Left hindlimb (tissue), 1 donor: ENCODE measurements at places on chromosomes 7 and 10.

DNA sequence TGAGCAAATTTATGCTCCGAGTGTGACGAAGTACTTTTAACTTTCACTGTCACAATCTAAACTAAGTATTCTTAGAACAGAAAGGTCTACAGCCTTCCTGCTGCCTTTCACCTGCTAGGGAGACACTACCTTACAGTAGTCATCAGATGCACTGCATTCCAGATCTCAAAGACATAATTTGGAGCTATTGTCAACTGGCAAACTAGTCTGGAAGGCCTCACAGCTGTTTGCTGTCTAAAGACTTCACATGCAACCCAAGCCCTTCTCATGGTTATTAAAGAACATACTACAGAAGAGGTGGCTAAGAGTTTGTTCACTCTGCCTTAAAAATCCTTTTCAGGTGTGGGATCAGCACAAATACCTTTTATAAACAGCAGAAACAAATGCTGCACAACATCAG is 91.8 kb upstream of the KCNIP2 start:
- DNase-seq = no peak

- DNase-seq = no peak
Measured at GRCh38 chr10:69578508-69578991, 5.3 kb upstream of the NEUROG3 start.

DNA sequence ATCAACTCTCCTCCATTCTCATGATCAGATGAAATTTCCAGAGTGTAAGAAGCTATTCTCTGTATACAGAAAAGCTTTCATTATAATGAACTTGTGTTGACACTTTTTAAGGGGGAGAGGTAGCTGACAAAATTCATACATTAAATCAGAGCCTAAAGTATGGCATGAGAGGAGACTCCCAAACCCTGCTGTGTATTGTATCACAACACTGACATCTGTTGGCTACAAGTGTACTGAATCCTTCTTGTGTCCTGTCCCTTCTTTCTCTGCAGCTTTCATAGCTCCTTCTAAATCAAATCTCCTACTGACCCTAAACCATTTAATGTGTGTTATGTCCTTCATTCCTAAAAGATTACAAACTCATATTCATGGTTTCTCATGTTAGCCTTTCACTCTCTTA is 70.9 kb downstream of the GCC1 start:
- no peak for DNase-seq

DNA sequence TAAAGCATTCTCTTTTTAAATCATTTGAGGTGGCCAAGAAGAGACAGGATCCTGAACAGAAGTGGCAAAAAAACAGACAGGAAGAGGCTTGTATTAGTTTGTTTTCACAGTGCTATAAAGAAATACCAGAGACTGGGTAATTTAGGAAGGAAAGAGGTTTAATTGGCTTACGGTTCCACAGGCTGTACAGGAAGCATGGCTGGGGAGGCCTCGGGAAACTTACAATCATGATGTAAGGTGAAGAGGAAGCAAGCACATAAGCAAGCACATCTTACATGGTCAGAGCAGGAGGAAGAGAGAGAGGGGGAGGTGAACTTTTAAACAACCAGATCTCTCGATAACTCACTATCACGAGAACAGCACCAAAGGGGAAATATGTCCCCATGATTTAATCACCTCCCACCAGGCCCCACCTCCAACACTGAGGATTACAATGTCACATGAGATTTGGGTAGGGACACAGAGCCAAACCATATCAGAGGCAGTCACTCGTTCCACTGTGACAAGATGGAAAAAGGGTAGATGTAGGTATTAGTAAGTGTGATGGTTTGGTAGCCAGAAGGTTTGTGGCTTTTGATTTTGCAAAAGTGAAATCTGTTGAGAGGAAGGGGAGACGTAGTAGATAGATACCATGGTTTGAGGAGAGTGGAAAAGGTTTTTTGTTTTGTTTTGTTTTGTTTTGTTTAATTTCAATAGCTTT is 5.1 kb downstream of the MSRB2 start:
- DNase-seq = no peak

DNA sequence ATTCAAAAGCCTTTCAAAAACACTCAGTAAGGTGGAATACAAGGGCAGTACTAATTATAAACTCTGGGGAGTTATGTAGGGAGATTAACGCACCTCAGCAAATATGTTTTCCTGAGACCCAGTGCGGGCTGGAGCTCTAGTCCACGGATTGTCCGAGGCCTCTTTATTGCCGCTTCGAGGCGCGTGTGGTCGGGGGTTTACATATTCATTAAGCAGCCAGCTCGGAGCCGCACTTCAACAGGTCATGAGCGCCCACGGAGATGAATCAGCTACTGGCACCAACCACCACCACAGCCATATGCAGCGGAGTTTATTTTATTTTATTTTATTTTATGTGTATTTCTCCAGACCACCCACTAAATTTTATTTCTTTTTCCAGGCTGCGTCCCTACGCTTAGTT is 195.9 kb upstream of the ADARB2 start:
- no peak for DNase-seq

GRCh38 chr10:122648599-122649428 is 50.8 kb downstream of the C10orf120 start:
- DNase-seq = no peak

DNA sequence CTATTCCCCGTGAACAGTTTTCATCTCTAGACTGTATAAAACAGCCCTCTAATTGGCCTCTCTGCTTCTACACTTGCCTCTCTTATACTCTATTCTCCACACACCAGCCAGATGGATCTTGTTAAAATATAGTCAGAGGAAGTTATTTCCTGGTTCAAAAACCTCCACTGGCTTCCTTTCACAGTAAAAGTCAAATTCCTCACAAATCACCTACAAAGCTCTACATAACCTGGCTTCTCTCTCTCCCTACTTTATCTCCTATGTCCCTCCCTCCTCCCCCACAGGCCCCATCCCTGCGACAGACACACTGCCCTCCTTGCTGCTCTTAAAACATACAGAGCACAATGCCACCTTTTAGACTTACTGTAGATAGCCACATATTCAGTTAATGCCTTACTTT is 60.1 kb downstream of the TPK1 start:
- no peak for DNase-seq

DNA sequence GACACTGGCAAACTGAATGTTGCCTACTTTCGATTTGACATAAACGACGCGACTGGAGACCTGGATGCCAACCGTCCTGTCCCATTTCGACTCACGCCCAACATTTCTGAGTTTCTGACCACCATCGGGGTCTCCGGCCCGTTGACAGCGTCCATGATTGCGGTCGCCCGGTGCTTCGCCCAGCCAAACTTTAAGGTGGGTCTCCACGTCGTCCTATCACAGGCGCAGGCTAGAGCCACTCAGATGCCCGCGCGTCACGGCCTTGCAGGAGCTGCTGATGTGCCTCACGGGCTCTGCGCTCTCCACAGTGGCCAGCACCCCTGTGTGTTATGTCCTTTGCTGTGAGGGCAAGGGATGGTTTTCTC is 132.6 kb downstream of the SMURF1 start:
- DNase-seq = no peak

DNA sequence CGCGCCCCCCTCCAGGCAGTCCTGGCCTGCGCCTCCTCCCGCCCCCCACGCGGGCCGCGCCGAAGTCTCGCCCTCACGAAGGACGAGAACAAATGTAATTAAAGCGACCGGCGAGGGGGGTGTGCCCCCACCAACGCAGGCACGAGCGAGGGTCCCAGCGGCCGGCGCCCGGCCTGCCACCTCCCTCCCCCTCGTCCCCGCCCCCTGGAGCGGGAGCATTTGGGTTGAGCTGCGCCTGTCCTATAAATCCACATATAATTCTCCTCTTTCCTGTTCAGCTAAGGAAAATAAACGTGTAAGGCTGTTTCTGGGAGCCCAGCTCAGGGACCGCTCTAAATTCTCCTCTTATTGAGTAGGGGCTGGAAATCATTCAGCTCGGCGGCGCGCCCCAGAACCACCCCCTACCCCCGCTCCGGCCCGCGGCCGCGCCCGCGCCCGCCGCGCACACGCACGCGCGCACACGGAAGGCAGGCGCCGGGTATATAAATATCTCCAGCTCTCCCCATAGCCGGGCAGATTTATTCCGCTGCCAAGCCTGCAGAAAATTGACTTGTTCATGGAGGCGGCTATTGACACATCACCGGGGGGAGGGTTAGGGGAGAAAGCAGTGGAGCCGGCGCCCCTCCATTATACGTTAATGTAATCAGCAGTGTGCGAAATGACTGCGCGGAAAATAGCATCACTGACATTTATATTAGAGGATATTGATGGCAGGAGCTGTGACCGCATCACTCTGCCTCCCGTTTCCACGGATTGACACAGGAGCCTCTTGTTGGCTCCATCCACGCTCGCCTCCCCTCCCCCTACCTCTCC is 61.6 kb upstream of the BTRC start:
- peak; percentile 80 for DNase-seq
